ENCODE measurements at places on chromosomes 3 and 15.

DNA sequence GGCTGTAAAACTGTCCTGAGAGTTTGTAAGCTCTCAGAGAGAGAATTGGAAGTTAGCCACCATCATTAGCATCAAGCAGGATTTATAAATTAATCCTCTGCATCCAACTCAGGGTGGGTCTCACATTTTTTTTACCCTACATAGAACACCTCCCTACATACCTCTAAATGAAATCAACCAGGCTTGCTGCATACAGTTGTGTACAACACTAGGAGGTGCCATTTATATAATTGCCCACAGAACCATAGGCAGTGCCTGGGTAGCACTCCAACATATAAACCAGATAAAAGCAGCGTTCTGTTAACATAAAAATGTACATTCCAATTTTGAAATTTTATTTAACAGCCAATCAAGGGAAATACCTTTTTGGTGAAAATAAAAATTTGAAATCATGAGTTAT is 48.2 kb upstream of the SELENOK start:
- no peak for DNase-seq

GRCh38 chr3:173676094-173676493 is 278.6 kb downstream of the NLGN1 start:
- no peak for DNase-seq

- no peak for DNase-seq
Observed at GRCh38 chr15:59369597-59369996, 3.1 kb downstream of the MYO1E start.

GRCh38 chr3:184737063-184737462 is 25.2 kb upstream of the MAGEF1 start:
- no peak for DNase-seq

GRCh38 chr15:64455961-64456371 is 4.4 kb upstream of the ZNF609 start:
- DNase-seq, result no peak

All from stimulated activated CD8-positive, alpha-beta memory T cell treated with anti-CD3 and anti-CD28 coated beads, Interleukin-7, amount 100 ng/mL, for 1 hour (primary cell).